ENCODE measurements at places on chromosomes 2 and 18.

DNA sequence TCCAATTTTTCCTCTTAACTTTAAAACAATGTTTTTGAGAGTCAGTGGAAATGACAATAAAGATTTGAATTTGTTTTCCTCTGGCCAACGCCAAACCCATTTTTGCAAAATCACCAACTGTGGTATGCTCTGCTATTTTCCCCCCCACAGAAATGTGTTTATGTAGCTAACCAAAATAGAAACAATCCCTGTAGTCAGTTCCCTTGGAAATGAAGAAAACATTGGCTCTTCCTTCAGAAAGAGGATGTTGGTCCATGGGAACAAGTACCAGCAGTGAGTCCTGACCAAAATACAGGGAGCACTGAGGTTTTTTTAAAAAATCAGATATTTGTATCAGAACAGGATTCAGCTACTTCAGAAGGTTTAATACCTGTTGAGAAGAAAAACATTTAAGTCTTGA lies 65.3 kb downstream of the SLC40A1 start:
- DNase-seq: no peak

- no peak for DNase-seq
Measured at GRCh38 chr2:2121887-2122286, 209.2 kb downstream of the MYT1L start.

DNA sequence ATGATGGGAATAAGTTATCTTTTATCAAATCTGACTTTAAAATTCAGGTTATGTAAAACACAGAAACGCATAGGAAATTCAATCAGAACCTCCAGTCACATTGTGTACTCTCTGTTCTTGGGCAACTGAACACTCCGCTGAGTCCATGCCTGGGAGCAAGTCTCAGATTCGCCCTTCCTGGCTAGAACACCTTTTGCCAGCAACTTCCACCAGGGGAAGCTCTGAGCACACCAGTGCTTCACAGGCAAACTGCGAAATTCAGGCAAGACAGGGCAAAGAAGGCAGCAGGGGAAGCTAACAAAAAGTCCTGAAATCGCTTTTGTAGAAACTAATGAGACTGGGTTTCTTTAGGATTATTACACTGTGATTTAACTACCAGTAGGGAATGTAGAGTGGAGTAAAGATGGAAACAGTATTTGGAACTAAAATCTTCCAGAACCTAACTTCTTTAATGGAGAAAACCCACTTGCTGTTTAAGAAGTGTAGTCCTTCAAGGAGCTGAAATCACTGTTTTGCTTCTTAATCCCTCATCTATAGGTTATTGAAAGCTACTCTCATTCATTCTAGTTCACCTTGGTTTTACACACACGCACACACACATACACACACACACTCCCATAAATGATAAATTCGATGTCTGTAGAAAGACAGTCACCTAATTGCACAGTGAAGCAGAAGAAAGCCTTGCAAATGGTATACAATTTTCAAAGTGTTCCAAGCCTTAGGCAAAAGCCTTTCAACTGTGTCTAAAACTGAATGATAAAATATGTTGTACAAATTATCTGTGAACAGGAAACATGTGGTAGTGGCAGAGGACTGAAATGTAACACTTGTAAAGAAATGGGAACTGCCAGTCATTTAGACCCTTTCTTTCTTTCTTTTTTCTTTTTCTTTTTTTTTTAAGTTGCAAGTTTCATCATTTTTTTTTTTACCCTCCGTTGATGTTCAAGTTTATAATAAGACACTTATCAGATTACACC lies 214.5 kb downstream of the TMEM182 start:
- DNase-seq: peak; percentile 83

GRCh38 chr2:73253901-73254300 lies 19.8 kb downstream of the CCT7 start:
- no peak for DNase-seq

Data from neural progenitor cell (in vitro differentiated cells).